ENCODE measurements at places on chromosomes 1 and 21.

DNA sequence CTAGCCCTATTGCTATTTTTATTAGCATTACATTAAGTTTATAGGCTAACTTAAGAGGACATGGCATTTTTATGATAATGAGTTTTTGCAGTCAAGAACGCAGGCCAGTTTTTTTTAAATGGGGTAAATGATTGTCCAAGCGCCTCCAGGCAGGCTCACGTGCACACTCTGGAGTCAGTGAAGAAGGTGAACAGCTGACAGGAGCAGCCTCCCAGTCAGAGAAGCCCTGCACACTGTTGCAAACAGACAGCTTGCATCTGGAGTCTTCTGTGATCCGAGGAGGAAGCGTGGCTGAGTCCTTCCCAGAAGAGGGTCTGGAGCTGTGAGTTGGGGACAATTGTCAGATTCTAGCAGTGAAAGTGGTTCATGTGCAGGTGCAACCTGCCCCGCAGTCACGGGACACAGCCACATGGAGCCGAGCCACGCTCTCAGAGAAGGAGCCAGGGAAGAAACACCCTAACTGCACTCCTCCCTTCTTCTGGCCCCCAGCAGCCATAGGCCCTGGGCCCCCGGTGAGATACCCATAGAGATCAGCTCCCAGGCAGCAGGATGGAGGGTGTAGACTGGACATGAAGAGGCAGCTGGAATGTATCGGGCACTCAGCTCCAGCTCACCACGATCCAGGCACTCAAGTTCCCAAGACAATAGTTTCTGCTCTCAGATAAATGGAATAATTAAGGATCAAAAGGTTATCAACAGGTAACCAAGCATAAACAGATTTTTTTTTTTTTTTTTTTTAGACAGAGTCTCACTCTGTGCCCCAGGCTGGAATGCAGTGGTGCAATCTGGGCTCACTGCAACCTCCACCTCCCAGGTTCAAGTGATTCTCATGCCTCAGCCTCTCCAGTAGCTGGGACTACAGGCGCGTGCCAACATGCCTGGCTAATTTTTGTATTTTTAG lies 26.4 kb downstream of the CAPN2 start:
- no peak for DNase-seq

- peak; percentile 36 for DNase-seq
Observed at GRCh38 chr1:24688621-24689195, 45.6 kb downstream of the SRRM1 start.

- no peak for DNase-seq
Observed at GRCh38 chr1:242033447-242033846, 34.5 kb upstream of the MAP1LC3C start.

DNA sequence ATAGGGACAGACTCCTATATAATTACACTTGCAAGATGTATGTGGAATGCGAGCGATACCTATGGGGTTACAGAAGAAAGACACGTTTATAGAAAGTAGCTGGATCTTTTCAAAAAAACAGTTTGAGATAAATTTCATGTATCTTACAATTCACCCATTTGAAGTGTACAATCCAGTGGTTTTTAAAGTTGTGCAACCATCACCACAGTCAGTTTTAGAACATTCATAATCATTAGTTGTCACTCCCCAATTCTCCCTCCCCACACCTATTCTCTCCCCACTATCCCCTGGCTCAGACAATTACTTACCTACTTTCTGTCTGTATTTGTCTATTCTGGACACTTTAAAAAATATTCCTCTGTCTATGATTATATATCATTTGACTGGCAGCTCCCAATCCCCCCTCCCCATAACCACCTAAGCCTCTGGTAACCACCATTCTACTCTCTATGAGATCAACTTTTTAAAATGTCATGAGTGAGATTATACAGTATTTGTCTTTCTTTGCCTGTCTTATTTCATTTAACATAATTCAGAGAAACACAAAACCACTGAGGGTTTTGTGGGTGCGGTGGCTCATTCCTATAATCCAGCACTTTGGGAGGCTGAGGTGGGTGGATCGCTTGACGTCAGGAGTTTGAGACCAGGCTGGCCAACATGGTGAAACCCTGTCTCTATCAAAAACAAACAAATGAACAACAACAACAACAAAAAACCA lies 39.1 kb downstream of the MRPS6 start:
- no peak for DNase-seq

DNA sequence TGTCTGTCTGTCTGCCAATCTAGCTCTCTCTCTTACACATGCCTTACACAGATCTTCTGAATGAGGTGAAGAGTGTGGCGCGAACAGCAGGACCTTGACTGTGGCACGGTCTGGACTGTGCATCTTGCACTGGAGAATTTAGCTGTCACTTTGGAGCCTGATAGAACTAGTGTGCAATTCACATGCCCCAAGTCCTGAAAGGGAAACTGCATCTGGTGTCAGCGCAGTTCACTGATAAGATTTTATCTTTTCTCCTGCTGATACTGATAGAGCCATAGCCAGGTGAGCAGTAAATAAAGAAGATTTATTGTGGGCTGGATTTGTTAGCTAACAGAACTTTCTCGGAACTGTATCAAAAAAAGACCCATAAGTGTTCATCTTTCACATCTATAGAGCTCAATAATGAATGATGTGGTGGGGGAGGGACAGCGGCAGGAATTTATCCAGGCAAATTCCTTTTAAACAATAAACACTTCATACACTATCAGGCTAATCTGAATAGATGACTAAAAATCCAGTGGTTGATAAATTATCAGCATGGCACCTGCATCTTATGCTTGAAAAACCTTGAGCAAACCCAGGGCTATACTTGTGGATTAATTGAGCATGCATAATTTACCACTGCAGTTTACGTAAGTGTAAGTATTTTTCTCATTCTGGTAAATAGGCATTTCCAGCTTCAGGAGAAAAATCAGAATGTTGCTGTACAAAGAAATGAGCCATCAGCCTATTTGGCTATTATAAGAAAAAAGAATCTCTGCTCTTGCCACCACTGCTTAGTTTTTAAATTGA lies 104.1 kb downstream of the NTNG1 start:
- no peak for DNase-seq

DNA sequence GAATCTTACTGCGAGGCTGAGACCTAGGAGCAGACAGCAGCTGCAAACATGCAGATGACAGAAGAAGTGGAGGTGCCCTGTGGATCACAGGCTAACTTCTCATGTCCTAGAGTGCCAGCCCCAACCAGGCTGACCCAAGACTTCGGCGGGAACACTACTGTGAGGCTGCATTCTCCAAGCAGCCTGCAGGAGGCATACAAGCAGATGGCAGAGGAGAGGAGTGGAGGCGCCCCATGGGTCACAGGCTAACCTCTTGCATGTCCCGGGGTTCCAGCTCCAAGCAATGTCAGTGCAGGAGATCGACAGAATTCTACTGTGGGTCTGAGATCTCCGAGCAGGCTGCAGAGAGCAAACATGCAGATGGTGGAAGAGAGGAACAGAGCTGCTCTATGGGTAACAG lies 98.1 kb upstream of the ZNF678 start:
- DNase-seq: no peak

- no peak for DNase-seq
Observed at GRCh38 chr1:203558064-203558760, 64.3 kb downstream of the OPTC start.

DNA sequence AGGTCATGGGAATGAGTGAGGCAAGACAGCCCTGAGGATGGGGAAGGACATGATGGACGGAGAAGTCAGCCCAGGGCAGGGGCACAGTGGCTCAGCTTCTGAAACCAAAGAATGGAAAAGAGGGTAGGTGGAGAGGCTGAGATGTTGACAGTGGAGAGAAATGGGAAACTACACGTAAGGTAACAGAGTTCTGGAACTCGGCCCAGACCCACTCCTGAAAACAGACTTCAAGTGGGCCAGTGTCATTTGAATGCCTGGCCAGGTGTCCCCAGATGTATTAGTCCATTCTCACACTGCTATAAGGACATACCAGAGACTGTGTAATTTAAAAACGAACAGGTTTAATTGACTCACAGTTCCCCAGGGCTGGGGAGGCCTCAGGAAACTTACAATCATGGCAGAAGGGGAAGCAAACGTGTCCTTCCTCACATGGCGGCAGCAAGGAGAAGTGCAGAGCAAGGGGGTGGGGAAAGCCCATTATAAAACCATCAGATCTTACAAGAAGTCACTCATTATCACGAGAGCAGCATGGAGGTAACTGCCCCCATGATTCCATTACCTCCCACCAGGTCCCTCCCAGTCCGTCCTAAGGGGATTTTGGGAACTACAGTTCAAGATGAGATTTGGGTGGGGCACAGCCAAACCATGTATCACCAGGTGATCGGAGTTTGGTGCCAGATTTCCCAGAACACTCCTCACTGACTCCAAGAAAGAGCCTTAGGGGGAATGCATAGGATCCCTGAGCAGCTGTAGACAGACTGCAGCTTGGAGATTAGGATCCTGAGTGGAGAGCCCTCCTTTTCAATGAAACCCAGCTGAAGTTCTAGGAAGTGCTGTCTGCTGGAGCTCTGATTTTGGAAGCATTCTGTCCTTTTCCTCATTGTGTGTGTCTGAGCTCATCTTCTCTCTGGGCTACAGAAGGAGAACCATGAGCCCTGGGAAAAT lies 40.3 kb downstream of the FHAD1 start:
- no peak for DNase-seq

DNA sequence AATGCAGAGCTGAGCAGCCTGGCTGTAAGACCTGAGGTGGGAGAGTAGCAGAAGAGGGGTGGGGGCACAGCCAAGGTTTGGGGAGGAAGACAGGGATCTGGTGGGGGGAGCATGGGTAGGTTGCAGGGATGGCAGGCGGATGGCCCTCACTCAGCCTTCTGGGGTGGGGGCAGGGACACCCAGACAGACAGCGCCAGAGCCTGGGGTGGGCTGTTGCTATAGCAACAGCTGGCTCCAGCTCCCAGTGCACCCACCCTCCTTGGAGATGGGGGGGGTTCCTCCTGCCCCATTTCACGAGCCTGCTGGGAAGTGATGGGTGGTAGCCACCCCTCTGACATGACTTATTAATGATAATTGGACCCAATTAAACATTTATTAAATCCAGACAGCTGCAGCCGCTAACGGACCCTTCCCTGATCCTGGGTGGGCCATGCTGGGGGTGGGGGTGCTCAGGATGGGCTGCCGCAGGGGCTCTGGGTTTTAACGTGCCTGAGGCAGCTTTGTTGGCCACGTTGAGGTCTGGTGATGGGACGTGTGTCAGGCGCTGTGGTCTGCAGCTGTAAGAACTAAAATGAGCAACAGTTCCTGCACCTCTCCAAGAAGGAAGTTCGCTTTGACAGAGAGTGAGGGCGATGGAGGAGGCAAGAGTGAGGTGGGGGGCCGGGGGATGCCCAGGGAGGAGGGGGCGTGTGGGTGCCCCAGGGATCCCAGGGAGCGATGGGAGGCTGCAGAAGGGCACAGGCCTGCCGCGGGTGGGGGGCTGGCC lies 19.4 kb downstream of the AGRN start:
- no peak for DNase-seq

GRCh38 chr21:39453571-39454179 lies 1.9 kb downstream of the SH3BGR start:
- no peak for DNase-seq

- no peak for DNase-seq
Observed at GRCh38 chr1:32709075-32709474, 6.5 kb upstream of the SYNC start.

DNA sequence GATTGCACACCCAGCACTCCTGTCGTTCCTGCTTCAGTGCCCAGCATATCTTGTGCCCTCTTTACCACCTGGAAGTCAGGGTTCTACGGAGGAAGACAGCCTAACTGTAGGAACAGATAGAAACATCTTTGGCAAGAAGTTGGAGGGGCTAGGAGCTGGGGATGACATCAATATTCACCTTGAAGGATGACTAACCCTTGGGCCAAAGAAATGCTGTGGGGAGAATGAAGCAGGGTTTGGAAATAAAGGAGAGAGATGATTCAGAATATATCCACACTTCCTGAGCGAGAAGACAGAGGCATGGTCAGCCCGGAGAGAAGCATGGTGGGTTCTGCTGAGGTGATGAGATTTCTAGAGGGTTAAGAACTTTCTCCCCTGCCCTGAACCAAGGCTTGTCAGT lies 4.6 kb upstream of the NKAIN1 start:
- no peak for DNase-seq

DNA sequence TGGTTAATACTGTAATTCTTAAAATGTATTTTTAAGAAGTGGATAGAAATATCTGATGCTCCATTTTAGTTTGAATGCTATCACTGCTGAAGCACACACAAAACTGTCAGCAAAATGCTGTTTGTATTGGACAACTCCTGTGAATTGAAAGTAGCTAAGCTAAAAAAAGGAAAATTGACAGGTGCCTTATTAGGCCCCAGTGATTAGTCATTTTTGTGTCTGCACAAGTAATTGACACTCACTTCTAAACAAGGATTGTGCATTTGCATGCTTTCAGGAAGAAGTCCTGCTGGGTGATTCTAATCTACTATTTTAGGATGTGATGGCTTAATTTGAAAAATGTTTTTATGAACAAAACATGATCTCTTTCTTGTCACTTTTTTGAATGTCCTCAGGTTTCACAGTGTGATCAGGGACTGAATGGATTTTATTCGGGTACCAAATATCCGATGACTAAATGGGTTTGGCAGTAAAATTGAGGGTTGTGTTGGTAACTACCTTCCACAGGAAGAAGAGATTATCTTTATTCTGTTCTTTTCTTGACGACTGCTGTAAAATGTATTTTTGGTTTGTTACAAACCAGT lies 13.0 kb upstream of the MAP3K7CL start:
- DNase-seq: no peak

DNA sequence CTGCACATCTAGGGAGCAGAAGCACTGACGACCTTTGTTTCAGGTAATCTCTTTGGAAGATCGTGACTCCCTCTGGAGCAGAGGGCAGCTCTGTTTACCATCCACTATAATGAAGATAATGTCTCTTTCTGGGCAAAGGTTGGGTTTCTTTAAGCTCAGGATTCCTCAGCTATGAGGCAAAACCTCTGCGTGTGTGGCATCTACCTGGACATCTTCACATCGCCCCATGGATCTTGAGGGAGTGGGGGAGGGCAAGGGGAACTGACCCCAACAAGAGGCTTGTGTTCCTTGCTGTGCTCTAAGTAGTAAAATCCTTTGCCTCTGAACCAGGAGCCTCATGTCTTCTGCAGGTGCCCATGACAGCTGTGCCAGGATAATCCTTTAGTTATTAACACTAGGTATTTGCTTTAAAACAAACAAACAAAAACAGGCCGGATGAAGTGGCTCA lies 19.6 kb downstream of the SPATA45 start:
- no peak for DNase-seq

DNA sequence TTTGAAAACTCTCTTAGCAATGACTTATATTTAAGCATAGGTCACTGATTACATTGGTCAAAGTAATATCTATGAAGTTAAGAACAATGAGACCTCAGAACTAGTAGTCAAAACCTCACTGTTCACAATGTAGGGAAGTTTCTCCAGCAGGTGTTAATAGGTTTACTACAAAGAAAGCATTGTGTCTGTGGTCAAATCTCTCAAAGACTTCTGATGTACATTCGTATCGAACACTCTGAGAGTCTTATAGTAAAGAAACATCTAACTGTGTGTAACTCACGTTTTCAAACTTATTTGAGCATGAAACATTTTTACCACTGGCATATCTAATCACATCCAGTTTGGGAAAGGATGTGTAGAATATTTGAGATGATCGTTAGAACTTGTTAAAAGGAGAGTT lies 76.0 kb downstream of the MAP3K7CL start:
- DNase-seq: no peak
